ENCODE measurements at places on chromosomes 7 and 10. TPM values are rescaled to one million over a fixed set of nuclear protein-coding genes. Genes with fewer than 3 reads are reported as not detected.
A peak's percentile ranks its signal among the peaks of the same experiment; 100 is the strongest.

- no peak for DNase-seq
Observed at GRCh38 chr7:99221866-99222265, 14.0 kb upstream of the KPNA7 start.

GRCh38 chr10:109327266-109327665 is 596.0 kb downstream of the XPNPEP1 start:
- no peak for DNase-seq

- DNase-seq, result no peak
Observed at GRCh38 chr10:1539216-1539615, 198.1 kb downstream of the ADARB2 start.

GRCh38 chr10:34254596-34254995 is 560.5 kb downstream of the PARD3 start:
- DNase-seq, result peak; percentile 73

- DNase-seq, result no peak
Observed at GRCh38 chr10:56927701-56928100, 566.6 kb upstream of the ZWINT start.

DNA sequence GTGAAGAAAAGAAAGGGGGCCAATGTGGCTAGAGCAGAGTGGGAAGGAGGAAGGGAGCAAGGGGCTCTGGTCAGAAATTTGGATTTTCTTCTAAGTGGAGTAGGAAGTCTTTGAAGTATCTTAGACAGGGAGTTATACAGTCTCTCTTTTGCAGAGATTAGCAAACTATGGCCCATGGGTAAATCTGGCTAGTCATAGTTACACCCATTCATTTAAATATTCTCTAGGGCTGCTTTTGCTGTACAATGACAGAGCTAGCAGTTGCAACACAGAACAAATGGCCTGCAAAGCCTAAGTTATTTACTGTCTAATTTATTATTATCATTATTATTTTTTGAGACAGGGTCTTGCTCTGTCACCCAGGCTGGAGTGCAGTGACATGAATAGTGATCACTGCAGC is 10.5 kb upstream of the LAMB4 start:
- DNase-seq, result no peak

GRCh38 chr7:108114117-108114841 is 15.9 kb downstream of the LAMB4 start:
- peak; percentile 61 for DNase-seq

DNA sequence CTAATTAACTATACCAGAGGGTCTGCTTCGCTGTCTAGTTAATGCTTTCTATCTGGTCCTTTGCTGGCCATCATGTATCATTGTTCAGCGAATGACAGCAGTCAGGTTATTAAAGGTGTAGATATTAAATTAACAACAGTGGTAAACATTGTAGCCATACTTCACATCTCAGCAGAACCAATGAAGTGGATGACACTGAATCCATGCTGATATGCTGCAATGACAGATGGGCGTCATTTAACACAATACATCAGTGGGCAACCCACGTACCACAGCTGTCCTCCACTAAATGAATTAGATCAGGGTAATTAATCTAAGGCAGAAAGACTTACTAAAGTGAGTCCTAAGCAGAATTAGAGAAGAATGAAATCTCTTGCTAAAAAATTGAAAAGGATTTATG is 767.2 kb downstream of the NXPH1 start:
- DNase-seq, result no peak

GRCh38 chr10:132937861-132938260 is 4.5 kb downstream of the CFAP46 start:
- no peak for DNase-seq

- DNase-seq, result no peak
Observed at GRCh38 chr7:1703871-1704810, 34.1 kb downstream of the ELFN1 start.

GRCh38 chr7:129373651-129374428 is 60.4 kb upstream of the STRIP2 start:
- DNase-seq, result no peak

GRCh38 chr7:99139036-99139435 is 4.9 kb downstream of the SMURF1 start:
- no peak for DNase-seq

GRCh38 chr7:36047091-36047658 is 105.9 kb upstream of the EEPD1 start:
- no peak for DNase-seq

DNA sequence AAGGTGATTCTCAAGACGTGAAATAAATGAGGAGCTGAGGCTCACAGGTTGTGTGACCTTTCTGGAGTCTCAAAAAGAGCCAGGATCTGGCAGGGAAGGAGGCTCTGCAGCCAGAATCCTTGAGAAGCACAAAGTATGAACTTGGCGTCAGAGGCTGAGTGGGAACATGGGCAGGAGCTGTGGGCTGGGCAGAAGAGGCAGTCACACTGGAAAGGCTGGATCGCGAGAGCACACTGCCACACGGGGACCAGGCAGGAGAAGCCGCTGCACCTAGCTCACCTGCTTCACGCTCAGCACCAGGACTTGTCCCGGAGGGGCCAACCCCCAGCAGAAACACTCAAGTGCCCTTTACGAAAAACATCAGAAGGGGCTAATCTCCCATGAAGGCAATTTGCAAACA is 535.0 kb downstream of the TNS3 start:
- no peak for DNase-seq

DNA sequence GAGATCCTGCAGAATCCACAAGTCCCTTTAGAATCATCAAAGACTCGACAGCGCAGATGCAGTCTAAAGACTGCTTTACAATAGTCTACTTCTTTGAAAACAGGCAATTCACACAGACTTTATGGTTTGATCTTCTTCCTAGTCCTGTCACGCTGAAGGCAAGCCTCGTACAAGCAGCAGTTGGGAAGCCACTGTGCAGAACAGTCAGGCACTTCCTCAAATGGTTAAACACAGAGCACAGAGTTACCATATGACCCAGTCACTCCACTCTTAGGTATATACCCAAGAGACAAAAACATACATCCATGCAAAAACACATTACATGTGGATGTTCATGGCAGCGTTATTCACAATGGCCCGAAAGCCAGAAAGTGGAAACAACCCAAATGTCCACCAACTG is 41.4 kb downstream of the LRRC20 start:
- no peak for DNase-seq

- peak; percentile 91 for DNase-seq
Observed at GRCh38 chr7:156640257-156640948, at the start of gene RNF32. Gene RNF32 (plus strand): TSS chr7:156640774. CDS start chr7:156643878, 3,104 bp downstream.

- no peak for DNase-seq
Observed at GRCh38 chr7:151897161-151897731, 20.3 kb upstream of the PRKAG2 start.

DNA sequence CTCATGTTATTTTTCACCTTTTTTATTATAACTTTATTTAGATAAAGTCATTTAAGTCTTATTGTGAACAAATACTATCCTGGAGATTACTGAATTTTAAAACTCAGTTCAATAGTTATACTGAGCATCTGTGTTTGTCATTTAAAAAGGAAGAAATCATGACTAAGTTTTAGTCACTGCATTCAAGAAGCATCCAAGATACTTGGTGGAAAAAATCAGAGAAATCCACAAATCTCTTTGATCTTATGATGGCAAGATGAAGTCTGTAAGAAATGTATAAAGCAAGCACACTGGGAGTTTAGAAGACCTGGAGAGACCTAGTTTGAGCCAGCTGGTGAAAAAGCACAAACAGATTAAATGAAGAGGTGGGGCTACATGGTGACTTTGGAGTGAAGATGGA is 529.8 kb upstream of the IGFBP3 start:
- no peak for DNase-seq

DNA sequence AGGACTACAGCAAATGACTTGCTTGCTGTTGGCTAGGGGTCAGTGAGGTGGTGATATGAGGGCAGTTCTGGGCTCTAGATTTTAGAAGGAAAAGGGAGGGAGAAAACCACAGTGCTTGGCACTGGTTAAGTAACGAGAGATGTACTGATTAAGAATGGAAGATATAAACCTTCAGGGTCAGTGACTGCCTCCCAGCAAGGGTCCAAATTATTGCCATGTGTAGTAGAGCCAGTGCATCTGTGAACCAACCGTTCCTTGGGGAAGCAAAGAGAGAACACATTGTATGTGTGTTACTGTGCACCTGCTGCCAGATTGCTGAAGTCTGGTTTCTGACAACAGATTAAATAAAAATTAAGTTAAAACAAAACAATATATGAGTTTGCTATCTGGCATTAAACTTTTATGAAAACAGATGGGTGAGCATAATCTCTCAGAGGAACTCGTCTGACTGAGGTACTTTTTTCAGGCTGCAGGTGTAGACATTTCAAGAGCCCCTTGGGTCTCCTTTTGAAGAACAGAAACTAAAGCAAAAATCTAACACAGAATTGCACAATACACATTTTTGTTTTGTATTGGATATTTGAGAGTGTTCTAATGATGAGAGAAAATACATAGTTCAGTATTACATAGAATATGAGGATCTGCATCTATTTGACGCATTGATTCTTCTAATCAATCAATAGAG is 1120.6 kb downstream of the SORCS3 start:
- DNase-seq, result no peak

- DNase-seq, result no peak
Observed at GRCh38 chr7:5437987-5438386, 14.4 kb upstream of the TNRC18 start.

DNA sequence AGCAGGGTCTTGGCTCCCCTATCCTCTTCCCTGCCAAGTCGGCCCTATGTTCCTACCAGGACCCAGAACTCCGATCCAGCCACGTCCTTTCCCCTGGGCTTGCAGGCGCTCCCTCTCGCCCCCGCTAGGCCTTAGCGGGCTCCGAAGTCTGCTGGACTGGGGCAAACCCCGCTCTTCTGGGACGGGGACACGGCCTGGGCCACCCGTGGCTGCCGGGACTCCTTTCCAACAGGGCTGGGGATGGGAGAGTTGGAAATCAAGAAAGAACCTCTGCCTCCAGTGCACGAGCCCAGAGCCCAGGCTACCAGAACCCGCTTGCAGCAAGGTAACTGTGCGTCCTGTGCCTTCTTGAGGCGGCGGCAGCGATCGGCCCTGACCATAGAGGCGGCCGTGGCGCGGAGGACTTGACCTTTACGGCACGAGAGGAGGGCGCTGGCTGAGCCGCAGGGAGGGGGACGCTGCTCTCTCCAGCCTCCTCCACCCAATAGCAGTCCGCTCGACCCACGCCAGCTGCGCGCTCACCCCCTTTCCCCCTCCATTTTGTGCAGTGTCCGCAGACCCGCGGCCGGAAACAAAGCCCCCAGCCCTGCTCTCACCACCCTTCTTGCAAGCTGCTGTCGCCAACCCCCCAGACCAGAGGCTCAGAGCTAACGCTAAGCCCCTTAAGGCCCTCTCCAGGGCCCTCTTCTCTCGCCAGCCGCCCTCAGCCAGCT is 7.0 kb upstream of the HOXA11 start:
- DNase-seq, result no peak

DNA sequence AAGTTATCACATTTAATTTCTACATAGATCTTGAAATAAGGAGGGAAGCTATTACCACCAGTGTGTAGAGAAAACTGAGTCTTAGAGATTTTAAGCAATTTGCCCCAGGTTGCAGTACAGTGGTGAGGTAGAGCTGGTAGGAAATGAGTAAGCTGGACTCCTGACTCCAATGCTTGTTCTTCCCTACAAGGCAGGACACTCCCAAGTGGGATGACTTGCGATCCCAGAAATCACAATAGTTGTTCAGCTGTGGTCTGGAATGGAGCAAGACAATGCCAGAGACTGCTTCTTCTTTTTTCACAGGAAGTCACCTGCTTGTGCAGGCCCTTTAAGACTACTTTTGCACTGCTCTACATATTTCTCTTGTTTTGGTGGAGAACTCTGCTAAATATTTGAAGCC is 327.2 kb upstream of the BMPER start:
- no peak for DNase-seq

GRCh38 chr10:133087045-133087678 is 562 bp upstream of the ADGRA1 start:
- no peak for DNase-seq

GRCh38 chr10:111076191-111076681 is 593 bp upstream of the ADRA2A start:
- peak; percentile 51 for DNase-seq

GRCh38 chr7:91596287-91596686 is 284.2 kb downstream of the MTERF1 start:
- DNase-seq, result no peak

DNA sequence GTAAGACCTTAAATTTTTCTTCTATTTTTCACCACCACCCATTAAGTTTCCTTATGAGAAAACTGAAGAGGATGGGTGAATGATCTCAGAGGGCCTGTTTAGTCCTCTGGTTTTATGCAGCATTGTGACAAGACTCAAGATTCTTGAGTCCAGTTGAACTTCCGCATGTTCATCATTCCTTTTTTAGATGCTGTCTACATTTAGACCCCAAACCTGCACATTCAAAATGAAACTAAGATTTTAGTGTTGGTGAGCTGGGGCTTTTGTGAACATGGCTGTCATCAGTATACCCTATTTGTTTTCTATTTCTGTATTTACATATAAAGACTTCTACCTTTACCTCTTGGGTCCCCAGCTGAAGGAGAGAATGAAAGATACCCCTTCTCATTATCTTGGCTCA is 31.1 kb downstream of the NET1 start:
- no peak for DNase-seq

DNA sequence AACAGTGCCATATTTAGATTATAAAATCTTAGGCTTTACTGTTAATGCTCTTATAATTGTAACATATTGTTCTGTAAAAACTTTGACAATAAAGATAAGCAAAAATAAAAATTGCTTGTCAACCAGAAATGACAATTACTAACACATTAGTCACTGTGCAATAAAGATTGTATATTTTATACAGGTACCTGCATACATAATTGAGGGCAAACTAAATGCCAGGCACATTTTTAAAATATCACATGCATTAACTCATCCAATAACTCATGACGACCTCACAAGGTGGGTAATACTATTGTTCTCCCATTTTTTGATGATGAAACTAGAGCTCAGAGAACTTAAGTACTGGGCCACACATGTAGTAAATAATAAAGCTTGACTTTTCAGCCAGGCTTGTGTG is 1020.2 kb upstream of the C7orf33 start:
- DNase-seq, result no peak

GRCh38 chr10:49505589-49505988 is 33.3 kb downstream of the ERCC6 start:
- no peak for DNase-seq

- DNase-seq, result no peak
Observed at GRCh38 chr7:28990200-28990960, 32.2 kb upstream of the TRIL start.

GRCh38 chr10:72611783-72612182 is 14.1 kb downstream of the MICU1 start:
- DNase-seq, result peak; percentile 10

The SP4 gene
- 4.8 TPM for total RNA-seq

The FANK1 gene
- 0.60 TPM for total RNA-seq

The OR2A12 gene
- total RNA-seq, result not detected

The PLXNA4 gene
- total RNA-seq, result 6.9 TPM

The GRM3 gene
- not detected for total RNA-seq

The SEMA3D gene
- total RNA-seq, result 18.8 TPM

The ZNF394 gene
- 25.8 TPM for total RNA-seq

The GPR37 gene
- total RNA-seq, result 0.87 TPM

The ANKRD30A gene
- not detected for total RNA-seq

The LRIT1 gene
- not detected for total RNA-seq

The C10orf62 gene
- not detected for total RNA-seq

The PRPS1L1 gene
- not detected for total RNA-seq

The PDE1C gene
- under 0.01 TPM for total RNA-seq

The ZNF365 gene
- total RNA-seq, result not detected
